A549 treated with CORT108297 at 1 μM for 4 hours (cell line): ENCODE measurements at places on chromosomes 5 and 9. TPM values are rescaled to one million over a fixed set of nuclear protein-coding genes. Genes with fewer than 3 reads are reported as not detected.

DOCK8 gene
- total RNA-seq: 0.23 to 0.76 TPM (median 0.32 TPM) in 5 replicates

ZNF354C gene
- total RNA-seq: 0.65 to 0.83 TPM (median 0.77 TPM) in 5 replicates

GMCL2 gene
- 0.02 TPM in 1 of 5 replicates, not detected in the others for total RNA-seq

PLPP7 gene
- total RNA-seq: 0.07 to 0.08 TPM in 2 of 5 replicates, not detected in the others

POU4F3 gene
- total RNA-seq: 0.08 to 0.17 TPM (median 0.14 TPM) in 5 replicates

TRMT10B gene
- total RNA-seq: 5.4 to 7.3 TPM (median 5.8 TPM) in 5 replicates

NIM1K gene
- 0.10 to 0.43 TPM (median 0.23 TPM) in 5 replicates for total RNA-seq

HAVCR2 gene
- total RNA-seq: 0.21 to 0.39 TPM (median 0.35 TPM) in 5 replicates
